ENCODE measurements at places on chromosomes 16 and 17. TPM values are rescaled to one million over a fixed set of nuclear protein-coding genes. Genes with fewer than 3 reads are reported as not detected.

The P2RX5 gene
- 21.8 TPM for total RNA-seq

The QRICH2 gene
- total RNA-seq = 3.6 TPM

The KRT33B gene
- total RNA-seq = not detected

The SLC12A3 gene
- not detected for total RNA-seq

The COIL gene
- 19.6 TPM for total RNA-seq

The SPAG5 gene
- total RNA-seq = 19.2 TPM

The TPSD1 gene
- not detected for total RNA-seq

The DLG4 gene
- total RNA-seq = 9.8 TPM

The NOG gene
- 0.37 TPM for total RNA-seq

The GJD3 gene
- not detected for total RNA-seq

The CCL16 gene
- total RNA-seq = not detected

The NSRP1 gene
- 28.8 TPM for total RNA-seq

DNA sequence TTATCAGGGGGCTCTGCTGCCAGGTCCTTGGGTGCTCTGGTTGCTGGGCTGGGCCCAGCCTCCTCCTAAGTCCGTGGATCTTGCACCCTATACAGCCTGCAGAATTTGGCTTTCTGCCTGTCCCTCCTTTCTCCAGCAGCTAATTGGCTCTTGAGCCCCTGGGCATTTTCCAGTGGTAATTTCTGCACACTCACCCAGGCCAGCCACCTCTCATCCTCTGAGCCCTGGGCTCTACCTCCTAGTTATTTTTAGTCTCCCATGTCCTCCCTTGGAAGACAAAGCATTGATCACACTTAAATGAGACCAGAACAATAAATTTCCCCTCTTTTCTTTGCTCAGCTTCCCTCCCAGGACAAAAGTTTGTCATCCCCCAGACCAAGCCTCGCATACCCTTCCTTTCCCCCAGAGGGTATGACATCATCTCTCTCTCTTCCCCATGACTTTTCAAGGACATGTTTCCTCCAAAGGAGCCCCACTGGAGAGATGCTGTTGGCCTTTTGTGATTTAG, 38.1 kb downstream of the C17orf75 start:
- no peak overlapping the region for H3K4me3 ChIP-seq
- no peak for DNase-seq
- H3K4me1 ChIP-seq = no peaks in the 10 kb centered on the region
- H3K36me3 ChIP-seq = no peaks in the 10 kb centered on the region
- peaks cover 5% of the 10 kb centered on the region for H3K27me3 ChIP-seq
- H3K27ac ChIP-seq = no peak overlapping the region

- DNase-seq = peak; percentile 95
- H3K27me3 ChIP-seq = no peaks in the 10 kb centered on the region
- H3K27ac ChIP-seq = peak within 1 kb of the TSS; percentile 97
- H3K36me3 ChIP-seq = peaks cover 16% of the 10 kb centered on the region
Measured at GRCh38 chr17:7314719-7315569, at the start of gene GPS2. Gene GPS2, minus strand, starts transcription at chr17:7315360. Its CDS starts 308 bp downstream, at chr17:7315052.

GRCh38 chr17:33079201-33079600, 87.6 kb downstream of the SPACA3 start:
- no peak overlapping the region for H3K4me3 ChIP-seq
- H3K27ac ChIP-seq = no peak overlapping the region
- no peak for DNase-seq
- H3K36me3 ChIP-seq = peaks cover 2% of the 10 kb centered on the region
- peaks cover 2% of the 10 kb centered on the region for H3K4me1 ChIP-seq
- H3K27me3 ChIP-seq = peaks cover 77% of the 10 kb centered on the region

GRCh38 chr17:3571043-3571900, 13.7 kb upstream of the TRPV3 start:
- no peak overlapping the region for H3K27ac ChIP-seq
- H3K27me3 ChIP-seq = no peaks in the 10 kb centered on the region
- no peaks in the 10 kb centered on the region for H3K36me3 ChIP-seq
- no peaks in the 10 kb centered on the region for H3K4me1 ChIP-seq
- H3K4me3 ChIP-seq = no peak overlapping the region

GRCh38 chr16:30444231-30445148, 1.2 kb downstream of the SEPHS2 start:
- peak overlapping the region; percentile 46 for H3K27ac ChIP-seq
- peak overlapping the region; percentile 91 for H3K4me3 ChIP-seq
- DNase-seq = no peak
- H3K27me3 ChIP-seq = no peaks in the 10 kb centered on the region
- H3K36me3 ChIP-seq = no peaks in the 10 kb centered on the region

- DNase-seq = no peak
- H3K36me3 ChIP-seq = peaks cover 4% of the 10 kb centered on the region
- peaks cover 15% of the 10 kb centered on the region for H3K4me1 ChIP-seq
Measured at GRCh38 chr17:76691379-76692191, 19.2 kb downstream of the MXRA7 start.

DNA sequence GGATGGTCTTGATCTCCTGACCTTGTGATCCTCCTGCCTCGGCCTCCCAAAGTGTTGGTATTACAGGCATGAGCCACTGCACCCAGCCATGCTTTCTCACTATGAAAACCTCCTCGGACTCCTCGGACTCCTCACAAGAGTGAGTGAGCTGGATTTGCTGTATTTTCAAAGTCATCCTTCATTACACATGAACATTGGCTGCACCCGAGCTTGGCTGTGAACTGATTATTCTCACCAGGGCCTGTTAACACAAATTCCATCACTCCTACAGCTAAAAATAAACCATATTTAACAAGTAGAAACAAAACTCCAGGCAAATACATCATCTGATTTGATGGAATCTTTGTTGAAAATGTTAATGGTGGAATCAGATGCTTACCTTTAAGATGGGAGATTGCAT, 50.3 kb downstream of the PITPNC1 start:
- peaks cover 3% of the 10 kb centered on the region for H3K36me3 ChIP-seq
- H3K4me1 ChIP-seq = peaks cover 43% of the 10 kb centered on the region
- H3K27me3 ChIP-seq = no peaks in the 10 kb centered on the region

DNA sequence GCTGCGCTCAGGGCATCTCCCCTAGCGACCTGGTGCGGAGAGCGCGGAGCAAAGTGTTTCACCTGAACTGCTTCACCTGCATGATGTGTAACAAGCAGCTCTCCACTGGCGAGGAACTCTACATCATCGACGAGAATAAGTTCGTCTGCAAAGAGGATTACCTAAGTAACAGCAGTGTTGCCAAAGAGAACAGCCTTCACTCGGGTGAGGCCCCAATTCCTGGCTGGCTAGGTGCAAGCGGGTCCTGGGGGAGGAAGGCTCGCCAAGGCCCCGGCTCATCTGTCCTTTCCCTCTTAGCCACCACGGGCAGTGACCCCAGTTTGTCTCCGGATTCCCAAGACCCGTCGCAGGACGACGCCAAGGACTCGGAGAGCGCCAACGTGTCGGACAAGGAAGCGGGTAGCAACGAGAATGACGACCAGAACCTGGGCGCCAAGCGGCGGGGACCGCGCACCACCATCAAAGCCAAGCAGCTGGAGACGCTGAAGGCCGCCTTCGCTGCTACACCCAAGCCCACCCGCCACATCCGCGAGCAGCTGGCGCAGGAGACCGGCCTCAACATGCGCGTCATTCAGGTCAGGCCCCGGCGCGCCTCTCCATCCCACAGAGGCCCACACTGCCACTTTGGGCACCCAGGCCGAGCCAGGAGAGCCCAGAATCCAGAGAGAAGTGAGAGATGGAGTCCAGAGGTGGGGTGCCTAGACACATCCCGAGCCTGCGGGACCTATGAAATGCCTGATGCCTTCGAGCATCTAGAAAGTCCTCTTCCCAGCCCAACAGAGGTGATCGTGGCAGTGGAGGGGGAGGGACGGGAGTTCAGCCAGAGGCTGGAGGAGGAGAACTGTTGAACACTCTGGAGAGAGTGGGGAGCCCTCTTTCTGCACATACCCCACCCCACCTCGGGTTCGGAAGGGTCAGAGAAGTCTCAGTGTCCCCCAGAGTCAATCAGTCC, 3.3 kb downstream of the LHX1 start:
- H3K4me3 ChIP-seq = peak overlapping the region; percentile 28
- DNase-seq = no peak
- H3K27me3 ChIP-seq = peaks cover 75% of the 10 kb centered on the region
- H3K27ac ChIP-seq = peak overlapping the region; percentile 73
- H3K4me1 ChIP-seq = peaks cover 39% of the 10 kb centered on the region

GRCh38 chr16:79473456-79473855, 127.1 kb downstream of the MAF start:
- no peaks in the 10 kb centered on the region for H3K36me3 ChIP-seq
- H3K4me1 ChIP-seq = peaks cover 2% of the 10 kb centered on the region
- H3K4me3 ChIP-seq = no peak overlapping the region
- no peak for DNase-seq

- H3K36me3 ChIP-seq = peaks cover 10% of the 10 kb centered on the region
- no peak overlapping the region for H3K4me3 ChIP-seq
- DNase-seq = no peak
- no peaks in the 10 kb centered on the region for H3K27me3 ChIP-seq
- peaks cover 3% of the 10 kb centered on the region for H3K4me1 ChIP-seq
Measured at GRCh38 chr17:35596530-35597233, 9.6 kb downstream of the AP2B1 start.

DNA sequence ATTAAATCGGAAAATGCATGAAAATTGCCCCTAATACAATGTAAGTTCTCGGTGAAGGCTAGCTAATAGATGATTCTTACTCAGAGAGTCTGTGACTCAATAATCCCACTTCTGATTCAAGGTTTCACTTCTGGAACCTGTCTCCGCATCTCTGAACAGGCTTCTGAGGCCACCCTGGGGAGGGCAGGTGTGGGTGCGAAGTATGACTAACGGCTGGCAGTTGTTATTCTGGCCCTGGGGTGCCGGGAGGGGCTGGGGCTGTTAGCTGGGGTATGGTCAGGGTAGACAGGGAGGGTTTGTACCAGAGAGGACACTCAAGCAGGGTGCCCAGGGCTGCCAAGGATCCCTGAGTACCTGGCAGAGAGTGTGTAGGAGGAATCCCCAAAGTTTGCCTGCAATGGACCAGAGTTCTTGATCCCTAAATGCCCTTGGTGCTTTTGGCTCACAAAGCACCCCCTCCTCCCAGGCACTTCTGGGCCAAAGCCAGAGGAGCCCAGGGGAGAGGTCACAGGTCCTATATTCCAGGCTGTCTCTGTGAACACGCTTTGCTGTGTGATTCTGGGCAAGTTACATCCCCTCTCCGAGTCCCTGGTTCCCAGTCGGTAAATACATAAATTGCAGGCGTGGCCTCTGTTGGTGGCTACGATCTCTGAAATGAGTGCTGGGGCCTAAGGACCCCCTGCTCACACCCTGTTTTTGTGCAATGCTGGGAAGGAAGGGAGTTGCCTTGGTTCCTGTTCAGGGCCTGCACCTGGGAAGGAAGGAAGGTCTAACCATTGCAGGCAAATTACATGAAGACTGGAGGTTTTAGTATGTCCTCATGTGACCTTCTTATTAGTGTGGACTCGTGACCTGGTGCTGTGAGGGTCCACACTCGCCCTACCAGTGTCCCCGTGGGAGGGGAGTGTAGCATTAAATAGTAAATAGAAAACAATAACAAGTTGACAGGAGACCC, 49.9 kb upstream of the CPNE2 start:
- no peaks in the 10 kb centered on the region for H3K27me3 ChIP-seq
- peak overlapping the region; percentile 95 for H3K27ac ChIP-seq
- no peak for DNase-seq
- peaks cover 2% of the 10 kb centered on the region for H3K36me3 ChIP-seq
- H3K4me1 ChIP-seq = peaks cover 47% of the 10 kb centered on the region

- H3K4me3 ChIP-seq = no peak overlapping the region
- H3K27me3 ChIP-seq = no peaks in the 10 kb centered on the region
- peaks cover 23% of the 10 kb centered on the region for H3K4me1 ChIP-seq
- peak; percentile 30 for DNase-seq
Measured at GRCh38 chr17:65559804-65560627, 1.4 kb downstream of the AXIN2 start.

DNA sequence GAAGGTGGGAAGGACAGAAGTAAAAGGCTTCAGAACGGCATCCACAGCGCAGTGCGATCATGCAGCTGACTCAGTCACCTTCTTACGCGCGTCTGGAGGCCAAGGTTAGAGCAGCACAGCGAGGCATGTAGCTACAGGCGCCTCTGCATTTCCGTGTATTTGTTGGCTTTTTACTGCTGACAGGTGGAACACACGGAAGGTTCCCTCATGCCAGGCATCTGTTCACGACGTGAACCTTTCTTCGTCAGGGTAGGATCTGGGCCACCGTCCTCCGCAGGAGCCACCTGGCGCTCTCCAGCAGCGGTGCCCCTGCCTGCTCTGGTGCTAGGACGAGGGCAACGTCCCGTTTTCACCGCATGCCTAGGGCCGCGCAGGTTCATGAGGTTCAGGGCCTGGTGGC, 15.3 kb downstream of the TMEM204 start:
- H3K36me3 ChIP-seq = peaks cover 6% of the 10 kb centered on the region
- DNase-seq = no peak

DNA sequence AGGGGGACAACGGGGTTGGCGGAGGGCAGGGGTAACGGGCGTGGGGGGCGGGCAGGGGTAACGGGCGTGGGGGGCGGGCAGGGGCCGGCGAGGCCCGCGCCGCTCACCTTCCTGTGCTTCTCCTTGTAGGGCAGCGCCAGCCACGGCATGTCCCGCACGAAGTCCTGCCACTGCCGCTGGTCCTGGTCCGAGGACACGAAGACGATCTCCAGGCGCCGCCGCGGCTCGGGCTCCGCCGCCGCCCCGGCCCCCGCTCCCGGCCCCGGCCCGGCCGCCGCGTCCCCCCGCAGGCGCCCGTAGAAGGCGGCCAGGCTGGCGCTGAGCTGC, 401 bp downstream of the NXN start:
- no peak for DNase-seq
- H3K27ac ChIP-seq = no peak overlapping the region
- peak overlapping the region; percentile 90 for H3K4me3 ChIP-seq
- H3K4me1 ChIP-seq = peaks cover 13% of the 10 kb centered on the region
- H3K36me3 ChIP-seq = peaks cover 2% of the 10 kb centered on the region

DNA sequence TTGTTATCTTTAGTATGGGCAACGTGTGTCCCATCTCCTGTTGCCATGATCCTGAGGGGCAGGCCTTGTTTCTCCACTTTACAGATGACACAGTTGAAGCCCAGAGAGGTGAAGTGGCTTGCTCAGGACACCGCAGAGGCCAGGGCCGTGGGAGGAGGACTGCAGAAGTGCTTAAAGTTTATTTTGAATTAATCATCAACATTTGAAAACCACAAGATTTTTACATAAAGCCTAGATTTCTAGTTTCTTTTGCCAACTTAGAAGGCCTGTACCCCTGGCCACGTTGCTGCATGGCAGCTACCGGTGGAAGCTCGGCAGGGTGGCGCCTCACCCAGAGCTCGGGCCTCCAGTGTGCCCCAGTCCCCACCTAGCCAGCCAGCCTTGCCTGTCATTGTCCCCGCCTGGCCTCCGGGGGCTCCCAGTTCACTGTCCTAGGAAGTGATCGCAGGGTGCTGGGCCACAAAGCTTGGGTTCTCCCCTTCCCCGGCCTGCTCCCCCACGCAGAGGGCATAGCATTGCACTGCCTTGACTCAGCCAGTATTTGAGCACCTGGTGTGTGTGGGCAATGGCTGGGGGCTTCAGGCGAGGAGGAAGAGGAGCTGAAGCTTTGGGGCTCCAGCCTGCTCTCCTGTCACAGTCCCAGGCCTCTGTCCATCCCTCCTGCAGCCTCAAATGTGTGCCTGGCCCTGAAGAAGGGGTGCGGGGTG, 14.8 kb upstream of the ADCY7 start:
- no peak overlapping the region for H3K27ac ChIP-seq
- peaks cover 13% of the 10 kb centered on the region for H3K4me1 ChIP-seq
- no peaks in the 10 kb centered on the region for H3K36me3 ChIP-seq

GRCh38 chr17:43428524-43428923, 29.7 kb downstream of the ARL4D start:
- no peak overlapping the region for H3K4me3 ChIP-seq
- H3K27me3 ChIP-seq = peaks cover 38% of the 10 kb centered on the region
- H3K4me1 ChIP-seq = peaks cover 6% of the 10 kb centered on the region
- no peaks in the 10 kb centered on the region for H3K36me3 ChIP-seq
